Nucleus accumbens (tissue), 56 donors: ENCODE measurements at places on chromosomes 13 and 19.
A peak's percentile ranks its signal among the peaks of the same experiment; 100 is the strongest.

DNA sequence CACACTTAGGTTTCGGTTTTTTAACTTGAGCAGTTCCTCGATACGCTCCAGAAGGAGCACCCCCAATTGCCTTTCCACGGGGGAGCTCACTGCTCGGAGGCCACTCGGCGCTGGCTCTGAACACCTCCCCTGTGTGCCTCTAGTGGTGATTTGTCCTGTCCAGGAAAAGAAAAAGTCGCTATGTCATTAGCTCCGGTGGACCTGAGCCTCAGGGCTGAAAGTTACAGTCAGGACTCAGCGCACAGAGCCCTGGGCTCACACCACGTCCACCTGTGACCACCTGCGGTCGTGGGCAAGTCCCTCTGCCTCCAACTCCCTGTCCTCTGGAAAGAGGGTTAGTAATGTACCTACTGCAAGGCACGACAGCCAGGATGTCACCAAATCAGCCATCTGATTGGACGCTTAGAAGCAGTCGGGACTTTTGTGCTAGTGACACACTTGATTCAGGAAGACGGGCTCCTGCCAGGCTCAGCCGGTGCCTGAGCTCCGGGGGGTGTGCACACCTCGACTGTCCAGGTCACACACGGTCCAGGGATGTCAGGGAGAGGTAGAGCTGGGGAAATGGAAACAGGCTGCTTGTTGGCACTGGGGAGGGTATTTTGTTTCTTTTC is 3.9 kb upstream of the TMPRSS9 start:
- no peak for DNase-seq

DNA sequence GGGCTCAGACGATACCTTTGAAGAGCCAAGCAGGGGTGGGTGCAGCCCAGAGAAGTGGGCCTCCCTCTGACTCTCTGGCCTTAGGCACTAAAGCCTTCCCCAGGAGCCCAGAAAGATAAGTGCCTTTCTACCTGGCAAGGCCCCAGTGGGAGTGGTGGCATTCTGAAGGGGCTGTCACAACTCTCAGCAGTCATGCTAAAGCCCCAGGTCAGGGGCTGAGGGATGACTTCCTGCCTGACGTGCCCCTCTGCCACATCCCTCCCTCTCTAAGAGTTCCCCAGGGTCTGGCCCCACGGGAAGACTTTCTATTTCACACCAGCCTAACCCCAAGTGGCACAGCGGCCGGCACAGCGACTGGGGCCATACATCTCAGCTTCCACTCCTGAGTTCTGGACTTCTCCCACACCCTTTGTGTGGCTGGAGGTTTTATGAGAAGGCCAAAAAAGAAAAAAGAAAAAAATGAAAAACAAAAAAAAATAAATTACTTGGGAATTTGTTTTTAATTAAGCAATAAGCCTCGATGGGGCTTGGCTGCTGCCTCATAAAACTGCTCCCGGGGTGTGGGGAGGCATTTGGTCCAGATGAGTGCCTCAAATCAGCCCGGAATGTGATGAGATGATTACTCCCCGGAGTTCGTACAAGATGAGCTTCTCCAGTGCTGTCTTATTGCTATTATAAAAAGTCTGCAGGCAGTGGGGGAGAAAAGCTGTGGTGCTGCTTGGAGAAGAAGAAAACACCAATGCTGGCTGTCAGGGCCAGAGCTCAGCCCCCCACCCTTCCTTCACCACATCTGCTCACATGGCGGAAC is 28.5 kb upstream of the PLEKHF1 start:
- DNase-seq = no peak

GRCh38 chr19:3544742-3545668 is 6.0 kb downstream of the TEKTIP1 start:
- DNase-seq = peak; percentile 20

GRCh38 chr13:106100171-106100919 is 435.1 kb downstream of the EFNB2 start:
- no peak for DNase-seq

- DNase-seq = no peak
Observed at GRCh38 chr13:46679369-46680120, 117.4 kb downstream of the ESD start.

DNA sequence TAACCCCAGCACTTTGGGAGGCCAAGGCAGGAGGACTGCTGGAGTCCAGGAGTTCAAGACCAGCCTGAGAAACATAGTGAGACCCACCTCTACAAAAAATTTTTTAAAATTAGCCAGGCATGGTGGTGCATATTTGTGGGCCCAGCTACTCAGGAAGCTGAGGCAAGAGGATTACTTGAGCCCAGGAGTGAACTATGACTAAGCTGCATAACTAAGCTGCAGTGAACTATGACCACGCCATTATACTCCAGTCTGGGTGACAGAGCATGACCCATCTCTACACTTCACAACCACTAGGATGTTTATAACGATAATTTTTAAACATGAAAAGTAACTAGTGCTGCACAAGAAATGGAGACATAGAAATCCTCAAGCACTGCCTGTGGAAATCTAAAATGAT is 352.7 kb upstream of the SGCG start:
- no peak for DNase-seq

GRCh38 chr13:50323440-50324065 is 308.3 kb downstream of the KCNRG start:
- no peak for DNase-seq

DNA sequence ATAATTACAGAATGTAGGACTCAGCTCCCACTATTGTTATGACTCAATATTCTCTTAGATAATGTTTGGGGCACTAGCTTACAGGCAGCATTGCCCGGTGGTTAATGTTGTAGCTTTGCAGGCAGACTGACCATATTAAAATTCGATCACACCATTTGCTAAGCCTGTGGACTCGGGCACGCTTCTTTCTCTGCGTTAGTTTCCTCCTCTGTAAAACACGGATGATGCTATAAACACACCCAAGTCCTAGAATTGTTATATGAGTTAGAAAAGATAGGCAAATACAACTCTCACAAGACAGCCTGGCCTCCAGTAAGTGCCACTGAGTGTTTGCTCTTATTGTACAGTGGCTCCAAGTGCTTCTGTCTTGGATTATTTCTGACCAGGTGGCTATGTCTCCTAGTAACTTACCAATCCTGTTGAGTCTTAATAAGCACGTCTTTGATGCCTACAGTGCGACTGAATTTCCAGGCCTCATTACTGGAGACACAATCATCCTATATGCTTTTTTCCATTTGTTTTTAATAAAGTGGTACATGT is 50.0 kb upstream of the ALOX5AP start:
- no peak for DNase-seq

- peak; percentile 2 for DNase-seq
Observed at GRCh38 chr13:41352935-41353840, 42.1 kb downstream of the NAA16 start.

- DNase-seq = no peak
Observed at GRCh38 chr19:13211426-13212308, 61.5 kb downstream of the IER2 start.

- DNase-seq = no peak
Observed at GRCh38 chr13:34570698-34571353, 371.2 kb upstream of the NBEA start.

DNA sequence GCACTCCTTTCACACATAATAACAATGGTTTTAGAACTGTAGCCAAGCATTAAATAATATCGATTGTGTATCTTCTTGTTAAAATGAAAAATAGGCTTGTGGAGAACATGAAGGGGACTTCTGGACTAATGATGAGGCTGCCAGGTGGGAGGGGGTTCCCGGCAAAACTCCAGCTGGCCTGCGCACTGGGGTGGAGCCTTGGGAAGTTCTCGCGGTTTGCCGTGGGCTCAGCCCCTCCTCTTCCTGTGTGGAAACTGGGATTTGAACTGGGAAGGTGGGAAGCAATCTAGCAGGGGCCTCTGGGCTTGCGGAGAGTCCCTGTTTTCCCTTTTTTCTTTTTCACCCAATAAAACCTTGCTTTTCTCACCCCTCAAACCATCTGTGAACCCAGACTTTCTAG is 113.7 kb upstream of the SLITRK1 start:
- no peak for DNase-seq

- DNase-seq = no peak
Observed at GRCh38 chr13:84279166-84279565, 396.9 kb upstream of the SLITRK1 start.

DNA sequence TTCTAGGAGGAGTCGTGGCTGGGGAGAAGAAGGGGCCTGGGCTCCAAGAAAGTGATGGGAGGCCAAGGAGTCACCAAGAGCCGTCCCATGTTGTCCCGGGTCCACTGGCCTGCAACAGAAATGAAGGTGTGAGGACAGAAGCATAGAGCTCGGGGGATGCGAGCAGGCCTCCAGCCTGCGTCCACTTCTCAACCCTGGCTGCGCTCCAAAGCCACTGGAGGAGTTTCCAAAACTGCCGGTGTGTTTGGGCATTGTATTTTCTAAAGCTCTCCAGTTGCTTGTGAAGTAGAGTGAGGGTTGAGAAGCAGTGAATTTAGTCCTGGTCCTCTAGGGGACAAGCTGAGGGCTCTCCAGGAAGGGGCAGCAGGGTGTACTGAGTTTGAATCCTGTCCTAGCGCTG is 13.0 kb downstream of the FFAR2 start:
- no peak for DNase-seq

DNA sequence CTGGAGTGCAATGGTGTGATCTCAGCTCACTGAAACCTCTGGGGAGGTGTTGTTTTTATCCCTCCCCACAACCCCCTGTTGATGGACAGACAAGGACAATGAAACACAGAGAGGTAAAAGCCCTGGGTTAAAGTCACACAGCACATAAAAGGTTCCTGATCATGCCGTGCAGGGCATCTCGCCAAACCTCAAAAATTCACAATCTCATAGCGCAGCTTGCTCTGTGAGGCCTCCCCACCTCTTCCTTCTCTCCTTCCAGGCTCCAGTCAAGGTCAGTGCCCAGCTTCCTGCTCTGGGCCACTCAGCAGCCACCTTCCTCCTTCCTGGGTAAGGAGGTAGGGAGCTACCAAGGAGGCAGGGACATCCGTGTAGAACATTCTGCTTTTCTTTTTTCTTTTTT is 2.3 kb downstream of the FUT2 start:
- no peak for DNase-seq

DNA sequence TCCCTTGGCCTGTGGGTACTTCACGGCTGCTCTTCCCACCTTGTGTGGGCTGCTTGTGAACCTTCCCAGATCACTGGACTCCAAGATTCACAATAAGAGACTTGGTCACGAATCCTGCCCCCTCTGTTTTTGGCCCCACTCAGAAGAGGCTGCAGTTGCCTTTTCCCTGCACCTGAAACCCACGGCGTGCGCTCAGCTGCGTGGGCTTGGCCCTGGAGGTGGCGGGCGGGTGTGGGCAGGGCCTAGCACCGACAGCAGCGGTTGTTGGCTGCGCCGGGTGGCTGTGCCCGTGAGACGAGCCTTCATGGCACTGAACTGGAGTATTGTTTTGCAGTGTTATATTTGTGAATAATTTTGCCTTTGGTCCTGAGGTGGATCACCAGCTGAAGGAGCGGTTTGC is 33.8 kb downstream of the PLEKHJ1 start:
- no peak for DNase-seq

GRCh38 chr13:113148407-113148806 is 10.0 kb upstream of the PROZ start:
- DNase-seq = no peak

GRCh38 chr19:19540715-19541515 is 2.9 kb downstream of the CILP2 start:
- DNase-seq = peak; percentile 35

DNA sequence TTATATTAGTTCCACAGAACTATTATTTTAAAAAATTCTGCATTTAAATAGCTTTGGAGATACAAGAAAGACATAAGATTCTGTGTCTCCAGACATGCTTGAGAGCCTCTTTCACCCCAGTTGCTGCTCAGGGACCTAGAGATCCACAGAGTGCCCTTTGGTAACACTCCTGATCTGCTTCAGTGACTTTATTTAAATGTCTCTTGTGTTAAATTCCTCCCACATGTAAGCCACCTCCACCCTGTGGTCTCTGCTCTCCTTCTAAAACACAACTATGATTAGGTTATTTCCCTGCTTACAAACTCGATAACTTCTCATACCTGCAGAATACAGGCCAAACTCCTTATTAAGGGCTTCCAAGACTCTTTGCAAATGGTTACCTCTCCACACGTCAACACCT is 141.0 kb downstream of the RFC3 start:
- no peak for DNase-seq

- DNase-seq = no peak
Observed at GRCh38 chr13:84366506-84366905, 484.2 kb upstream of the SLITRK1 start.

- no peak for DNase-seq
Observed at GRCh38 chr13:31115616-31116015, 46.1 kb downstream of the HSPH1 start.

GRCh38 chr13:77040835-77041234 is 13.9 kb upstream of the FBXL3 start:
- DNase-seq = no peak

GRCh38 chr19:28700176-28700575 is 512.8 kb downstream of the UQCRFS1 start:
- no peak for DNase-seq

DNA sequence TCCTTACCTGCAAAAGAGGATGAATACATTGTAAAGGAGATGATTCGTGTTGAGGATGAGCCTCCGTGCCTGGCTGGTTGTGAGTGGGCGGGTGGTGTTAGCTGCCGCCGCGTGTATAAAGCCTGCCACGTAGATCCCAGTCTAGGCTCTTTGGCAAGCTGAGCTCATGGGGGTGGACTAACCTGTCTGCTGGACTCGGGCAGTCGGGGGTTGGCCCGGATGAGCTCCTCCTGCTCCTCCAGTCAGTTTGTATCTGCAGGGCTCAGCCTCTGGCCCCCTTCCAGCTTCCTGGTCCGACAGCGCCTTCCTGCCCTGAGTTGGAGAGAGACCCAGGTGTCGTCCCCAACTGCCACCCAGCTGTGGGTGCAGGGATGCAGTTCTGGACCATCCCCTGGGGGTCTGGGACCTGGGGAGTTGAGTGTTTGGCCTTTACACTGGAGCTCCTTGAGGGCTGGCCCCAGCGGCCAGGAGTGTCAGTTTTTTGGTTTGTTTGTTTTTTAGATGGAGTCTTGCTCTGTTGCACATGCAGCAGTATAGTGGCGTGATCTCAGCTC is 20.9 kb downstream of the TECR start:
- no peak for DNase-seq

DNA sequence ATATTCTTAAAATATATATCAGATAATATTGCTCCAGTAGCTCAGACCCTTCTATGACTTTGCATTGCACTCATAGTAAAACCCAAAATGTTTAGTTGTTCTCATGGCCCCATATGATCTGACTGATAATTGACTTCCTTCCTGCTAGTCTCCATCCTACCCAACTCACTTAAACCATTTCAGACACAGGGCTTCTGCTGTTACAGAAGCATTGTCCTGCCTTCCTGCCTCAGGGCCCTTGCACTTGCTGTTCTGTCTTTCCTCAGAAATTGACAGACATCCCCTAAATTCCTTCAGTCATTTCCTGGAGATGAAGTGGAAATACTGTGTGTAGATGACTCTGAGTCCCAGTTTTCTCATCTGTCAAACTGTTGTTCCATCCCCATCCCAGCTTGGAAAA is 19.7 kb downstream of the FBXL12 start:
- DNase-seq = no peak

DNA sequence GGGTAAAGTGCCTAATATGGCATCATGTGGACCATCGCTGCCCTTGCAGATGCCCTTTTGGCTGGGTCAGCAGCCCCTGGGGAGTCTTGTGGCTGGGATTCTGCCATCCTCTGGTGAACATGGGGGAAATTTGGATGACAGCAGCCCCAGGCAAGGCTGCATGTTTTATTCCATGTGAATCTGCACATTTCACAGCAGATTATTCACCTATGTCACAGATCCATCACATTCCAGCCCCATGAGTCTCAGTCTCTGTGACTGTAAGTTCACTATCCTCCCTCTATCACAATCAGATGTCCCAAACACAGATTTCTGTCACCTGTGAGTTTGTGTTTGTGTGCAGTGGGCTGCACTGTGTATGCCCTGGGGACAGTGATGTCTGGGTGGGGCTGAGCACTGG is 36.8 kb upstream of the PSG9 start:
- DNase-seq = no peak

- no peak for DNase-seq
Observed at GRCh38 chr13:111567637-111568036, 247.2 kb downstream of the TEX29 start.
